NCI-H1436 treated with DMSO at 0.1 percent for 48 hours (cell line): ENCODE measurements at places on chromosomes 11 and 22.

- no peak for DNase-seq
These were observed 9.2 kb downstream of the PKP3 start for GRCh38 chr11:403021-403760.

DNA sequence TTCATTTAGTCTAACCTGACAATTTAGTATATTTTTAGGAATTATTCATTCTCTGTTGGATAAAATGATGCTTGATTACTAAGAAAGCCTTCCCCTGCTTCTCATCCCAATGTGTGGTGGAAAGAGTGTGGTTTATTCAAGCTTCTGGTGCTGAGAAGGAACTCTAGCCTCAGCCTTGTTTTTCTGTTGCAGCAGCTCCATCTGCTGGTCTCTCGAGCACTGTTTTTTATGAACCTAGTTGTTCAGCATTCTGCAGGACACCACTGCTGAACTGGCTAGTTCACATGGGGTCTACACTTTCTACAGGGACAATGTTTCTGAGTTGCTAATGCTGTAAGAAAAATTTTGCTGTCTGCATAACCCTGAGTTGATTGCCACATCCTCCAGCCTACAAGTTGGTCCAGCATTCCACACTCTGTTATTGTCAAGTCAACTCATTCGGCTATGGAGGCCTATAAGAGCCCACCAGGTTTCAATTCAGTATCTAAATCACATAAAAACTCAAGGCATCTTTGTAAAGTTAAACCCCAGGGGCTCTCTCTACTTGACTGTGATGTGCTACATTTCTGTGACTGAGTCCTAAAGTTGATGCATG lies 14.3 kb downstream of the OR2AG2 start:
- no peak for DNase-seq

- no peak for DNase-seq
These were observed 69.2 kb downstream of the CCDC34 start for GRCh38 chr11:27293515-27294417.

DNA sequence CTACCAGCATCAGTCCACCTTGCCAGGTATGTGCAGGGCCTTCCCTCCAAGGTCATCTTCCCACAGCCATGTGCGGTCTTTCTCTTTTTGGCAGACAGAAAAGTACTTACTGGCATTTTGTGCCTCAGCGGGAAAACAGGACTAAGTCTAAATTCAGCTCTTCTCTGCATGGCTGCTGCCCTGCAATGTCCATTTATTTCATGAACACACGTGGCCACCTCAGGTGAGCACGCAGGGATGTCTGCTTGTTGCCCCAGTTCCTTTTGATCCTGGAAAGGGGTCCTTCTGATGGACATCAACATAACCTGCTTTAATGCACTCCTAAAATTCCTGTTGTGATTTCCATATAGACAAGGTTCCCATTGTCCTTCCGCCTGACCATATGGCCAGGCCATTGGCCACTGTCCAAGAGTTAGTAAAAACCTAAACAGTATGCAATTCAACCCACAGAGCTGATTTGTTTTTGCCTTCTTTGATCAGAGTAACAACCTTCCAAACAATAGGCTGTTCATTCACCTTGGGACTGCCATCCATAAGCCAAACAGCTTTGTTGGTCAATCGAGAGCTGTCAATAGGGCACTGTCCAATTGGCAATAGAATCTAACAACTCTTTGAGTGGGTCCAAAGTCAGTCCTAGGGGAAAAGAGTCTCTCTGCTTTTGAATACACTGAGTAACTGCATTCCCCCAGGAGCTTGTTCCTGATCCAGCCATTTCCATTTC lies 5.9 kb downstream of the TREH start:
- DNase-seq = no peak

DNA sequence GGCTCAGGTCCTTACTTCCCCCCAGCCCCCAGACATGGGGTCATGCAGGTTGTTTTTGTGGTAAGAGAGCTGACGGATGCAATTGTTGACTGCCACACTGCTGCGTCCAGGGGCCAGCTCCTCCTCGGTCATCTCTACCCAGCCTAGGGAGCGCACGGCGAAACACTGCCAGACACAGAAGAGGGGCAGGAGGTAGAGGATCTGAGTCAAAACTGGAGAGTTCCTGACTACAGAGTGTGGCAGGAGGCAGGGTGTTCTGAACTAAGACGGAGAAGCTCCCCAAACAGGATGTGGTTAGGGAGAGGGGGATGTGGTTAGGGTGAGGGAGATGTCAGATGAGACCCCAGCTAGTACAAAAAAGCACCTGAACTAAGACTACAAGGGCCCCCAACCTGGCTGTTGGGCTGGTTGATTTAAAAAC lies 12.3 kb downstream of the SMPD1 start:
- no peak for DNase-seq

DNA sequence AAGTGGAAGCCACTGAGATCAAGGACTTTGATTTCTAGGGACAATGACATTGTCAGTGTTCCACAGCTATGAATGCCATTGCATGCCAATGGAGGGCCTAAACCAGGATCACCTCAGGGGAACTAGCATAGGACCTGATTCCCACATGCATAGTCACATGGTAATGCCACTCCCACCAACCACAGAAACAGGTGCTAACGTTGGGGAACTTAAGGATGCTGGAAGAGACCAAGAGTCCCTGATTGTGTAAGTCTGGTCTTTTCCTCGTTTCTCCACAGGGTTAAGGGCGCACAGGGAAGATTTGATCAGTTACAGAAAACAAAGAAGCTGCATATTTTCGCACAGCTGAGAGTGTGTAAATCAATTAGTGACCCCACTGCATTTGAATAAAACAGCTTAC lies 59.4 kb upstream of the CD44 start:
- no peak for DNase-seq

GRCh38 chr22:33112580-33112979 lies 54.4 kb upstream of the SYN3 start:
- no peak for DNase-seq

GRCh38 chr11:103358251-103358650 lies 249.0 kb downstream of the DYNC2H1 start:
- DNase-seq = no peak

GRCh38 chr11:131624531-131624930 lies 254.1 kb downstream of the NTM start:
- DNase-seq = no peak

DNA sequence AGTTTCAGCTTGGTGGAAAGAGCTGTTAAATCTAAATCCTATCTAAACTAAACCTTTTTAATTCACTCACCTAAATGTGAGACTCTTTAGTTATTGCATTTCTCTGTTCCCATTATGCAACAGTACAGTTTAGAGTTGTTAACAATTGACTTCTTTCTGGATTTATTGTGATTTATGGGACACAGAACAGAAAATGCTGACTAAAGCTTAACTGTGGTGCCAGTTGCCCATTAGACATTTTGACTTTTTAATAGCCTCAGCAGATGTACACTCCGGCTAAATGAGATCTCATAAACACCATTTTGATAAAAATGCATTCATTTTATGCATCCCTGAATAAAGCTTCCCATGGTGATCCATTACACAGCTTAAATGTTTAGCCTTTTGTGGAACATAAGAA lies 356.6 kb downstream of the CASP12 start:
- DNase-seq = no peak
